Endothelial cell of umbilical vein (primary cell): ENCODE measurements at places on chromosomes 2 and 18. TPM values are rescaled to one million over a fixed set of nuclear protein-coding genes. Genes with fewer than 3 reads are reported as not detected.
A peak's percentile ranks its signal among the peaks of the same experiment; 100 is the strongest.

GRCh38 chr2:60094450-60094929, 459.0 kb downstream of the BCL11A start:
- DNase-seq = no peak
- H3K4me1 ChIP-seq = no peaks in the 10 kb centered on the region
- no peak overlapping the region for H3K27ac ChIP-seq
- no peaks in the 10 kb centered on the region for H3K27me3 ChIP-seq
- H3K4me3 ChIP-seq = no peak overlapping the region

Gene CCDC141
- not detected in 2 replicates for total RNA-seq

GRCh38 chr2:239226677-239227581, 173.9 kb downstream of the HDAC4 start:
- H3K4me1 ChIP-seq = no peaks in the 10 kb centered on the region
- no peak overlapping the region for H3K27ac ChIP-seq
- no peak for DNase-seq
- no peak overlapping the region for H3K4me3 ChIP-seq
- H3K36me3 ChIP-seq = no peaks in the 10 kb centered on the region

- no peak overlapping the region for H3K4me3 ChIP-seq
- DNase-seq = peak; percentile 25
- no peaks in the 10 kb centered on the region for H3K4me1 ChIP-seq
- no peaks in the 10 kb centered on the region for H3K36me3 ChIP-seq
Measured at GRCh38 chr2:110853516-110853915, 121.1 kb downstream of the ACOXL start.

- DNase-seq = no peak
- H3K4me3 ChIP-seq = no peak overlapping the region
- H3K27me3 ChIP-seq = no peaks in the 10 kb centered on the region
- no peaks in the 10 kb centered on the region for H3K36me3 ChIP-seq
- H3K4me1 ChIP-seq = peaks cover 5% of the 10 kb centered on the region
- H3K27ac ChIP-seq = no peak overlapping the region
Measured at GRCh38 chr2:77013457-77013856, 508.7 kb downstream of the LRRTM4 start.

- H3K36me3 ChIP-seq = no peaks in the 10 kb centered on the region
- no peak for DNase-seq
- no peak overlapping the region for H3K27ac ChIP-seq
- no peaks in the 10 kb centered on the region for H3K4me1 ChIP-seq
- no peak overlapping the region for H3K4me3 ChIP-seq
- peaks cover 3% of the 10 kb centered on the region for H3K27me3 ChIP-seq
Measured at GRCh38 chr18:24801001-24801400, 340.6 kb downstream of the HRH4 start.

DNA sequence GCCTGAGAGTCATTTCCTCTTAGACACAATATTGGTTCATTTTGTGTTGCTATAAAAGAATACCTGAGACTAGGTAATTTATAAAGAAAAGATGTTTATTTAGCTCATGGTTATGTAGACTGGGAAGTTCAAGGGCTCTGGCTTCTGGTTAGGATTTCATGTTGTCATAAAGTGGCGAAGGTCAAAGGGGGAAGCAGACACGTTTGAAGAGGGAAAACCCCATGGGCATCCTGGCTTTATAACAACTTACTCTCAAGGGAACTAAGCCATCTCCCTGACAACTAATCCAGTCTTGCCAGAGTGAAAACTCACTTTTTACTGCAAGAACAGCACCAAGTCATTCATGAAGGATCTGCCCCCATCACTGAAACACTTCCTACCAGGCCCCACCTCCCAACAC, 89.7 kb upstream of the RNF152 start:
- no peak overlapping the region for H3K27ac ChIP-seq
- H3K4me1 ChIP-seq = peaks cover 8% of the 10 kb centered on the region
- no peak overlapping the region for H3K4me3 ChIP-seq
- H3K27me3 ChIP-seq = no peaks in the 10 kb centered on the region
- DNase-seq = no peak

Gene AMMECR1L
- 20.7 and 21.5 TPM in 2 replicates for total RNA-seq

- H3K27me3 ChIP-seq = no peaks in the 10 kb centered on the region
- H3K27ac ChIP-seq = no peak overlapping the region
- H3K36me3 ChIP-seq = no peaks in the 10 kb centered on the region
- H3K4me1 ChIP-seq = no peaks in the 10 kb centered on the region
- no peak overlapping the region for H3K4me3 ChIP-seq
Measured at GRCh38 chr2:2633017-2633416, 301.9 kb upstream of the MYT1L start.

Gene ZAP70
- total RNA-seq = not detected in 2 replicates
